ENCODE measurements at places on chromosomes 1 and 21.
A peak's percentile ranks its signal among the peaks of the same experiment; 100 is the strongest.

DNA sequence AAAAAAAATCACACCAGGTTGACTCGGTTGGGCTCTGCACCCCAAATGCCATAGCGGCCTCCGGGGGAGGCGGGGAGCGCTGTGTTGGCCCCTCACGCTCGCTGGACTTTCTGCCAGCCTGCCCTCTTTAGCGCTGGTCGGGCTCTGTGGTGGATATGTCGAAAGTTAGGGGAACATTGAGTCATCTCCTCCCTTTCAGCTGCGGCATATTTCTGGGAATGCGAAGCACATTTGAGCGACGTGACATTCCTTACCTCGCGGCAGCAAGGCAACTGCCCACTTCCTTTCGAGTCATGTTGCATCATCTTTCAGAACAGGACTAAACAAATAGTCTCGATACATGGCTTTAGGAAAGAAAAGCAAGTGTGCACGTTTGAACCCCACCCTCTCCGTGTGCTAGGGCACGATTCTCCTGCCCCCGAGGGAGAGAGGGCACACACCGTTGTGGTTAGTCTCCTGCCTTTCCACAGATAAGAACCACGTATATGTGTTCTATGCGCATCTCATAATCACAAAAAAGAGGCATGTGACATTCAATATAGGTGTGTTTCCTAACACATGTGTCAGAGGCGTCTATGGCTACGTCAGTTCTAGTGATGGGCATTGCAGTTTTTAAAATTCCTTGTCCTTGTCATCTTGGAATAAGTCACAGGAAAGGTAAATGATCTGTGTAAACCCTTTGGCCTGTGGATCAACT is 105.9 kb upstream of the SLC45A1 start:
- DNase-seq, result no peak

GRCh38 chr21:15007716-15008296 is 57.0 kb downstream of the NRIP1 start:
- no peak for DNase-seq

DNA sequence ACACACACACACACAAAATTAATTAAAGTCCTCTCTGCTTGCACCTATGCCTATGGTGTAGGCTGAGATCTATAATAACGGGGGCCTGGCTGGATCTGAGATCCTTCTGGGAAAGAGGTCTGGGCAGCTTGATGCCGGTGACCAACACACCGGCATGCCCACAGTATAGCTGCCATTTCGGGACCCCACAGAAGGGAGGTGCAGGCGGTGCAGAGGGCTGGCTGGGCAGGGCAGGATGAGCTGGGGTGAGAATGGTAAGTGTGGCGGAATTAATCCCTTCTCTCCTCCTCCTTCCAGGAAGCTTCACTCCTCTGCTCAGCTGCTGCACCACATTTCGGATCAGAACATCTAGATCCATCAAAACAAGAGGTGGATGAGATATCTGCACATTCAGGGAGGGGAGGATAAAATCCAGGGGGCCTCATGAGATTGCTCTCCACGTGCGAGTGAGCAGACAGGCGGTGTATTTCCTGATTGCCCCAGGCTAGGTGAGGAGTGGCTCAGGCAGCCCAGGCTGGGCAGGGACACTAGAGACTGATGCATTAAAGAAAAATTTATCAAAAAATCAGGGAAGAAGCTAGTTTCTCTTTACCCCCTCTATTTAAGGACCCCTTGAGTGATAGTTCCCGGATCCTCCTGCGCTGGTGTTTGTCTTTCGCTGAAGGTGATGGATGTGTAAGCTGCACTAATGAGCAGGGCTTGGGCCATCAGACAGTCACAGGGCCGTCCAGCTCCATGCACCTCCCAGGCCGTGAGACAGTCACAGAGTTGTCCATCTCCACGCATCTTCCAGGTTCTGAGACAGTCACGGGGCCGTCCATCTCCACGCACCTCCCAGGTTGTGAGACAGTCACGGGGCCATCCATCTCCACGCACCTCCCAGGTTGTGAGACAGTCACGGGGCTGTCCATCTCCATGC is 449.9 kb downstream of the PTPRU start:
- DNase-seq, result no peak

GRCh38 chr1:246092136-246092535 is 414.9 kb downstream of the SMYD3 start:
- DNase-seq, result no peak

GRCh38 chr1:36123356-36123755 is 1.7 kb downstream of the COL8A2 start:
- no peak for DNase-seq

DNA sequence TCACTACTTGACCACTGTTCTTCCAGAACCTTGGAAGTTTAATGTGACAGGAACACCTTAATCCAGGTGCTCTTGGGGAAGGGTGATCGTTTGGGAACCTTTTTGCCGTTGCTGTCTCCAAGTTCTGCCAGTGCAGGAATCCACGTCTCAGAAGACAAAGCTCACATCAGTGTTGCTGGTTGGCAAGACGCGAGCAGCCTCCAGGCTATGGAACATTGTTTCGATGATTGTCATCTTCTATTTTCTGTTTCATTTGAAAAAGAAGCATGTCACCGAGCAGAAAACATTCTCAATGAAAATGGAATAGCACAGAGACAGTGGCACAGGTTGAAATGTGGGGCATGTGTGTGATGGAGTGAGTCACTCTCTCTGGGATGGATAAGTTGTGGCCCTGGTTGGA is 11.7 kb downstream of the STUM start:
- DNase-seq, result no peak

DNA sequence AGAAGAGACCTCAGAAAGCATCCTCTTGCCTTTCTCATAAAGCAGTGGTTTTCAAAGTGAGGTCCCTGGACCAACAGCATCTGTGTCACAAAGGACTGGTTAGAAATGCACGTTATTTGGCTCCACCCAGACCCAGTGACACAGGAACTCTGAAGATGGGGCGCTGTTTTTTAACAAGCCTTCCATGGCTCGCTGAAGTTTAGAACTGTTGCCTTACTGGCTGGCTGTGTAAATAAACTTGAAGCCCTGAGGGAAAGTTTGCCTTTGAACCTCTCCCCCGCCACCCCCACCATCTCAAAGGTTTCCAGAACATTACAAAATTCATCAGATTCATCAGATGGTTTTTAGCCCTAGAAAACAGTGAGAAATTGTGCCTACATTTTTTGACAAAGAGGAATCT is 21.8 kb upstream of the IKBKE start:
- DNase-seq, result no peak

- DNase-seq, result peak; percentile 24
Measured at GRCh38 chr1:247415423-247416361, at the start of gene NLRP3. TSS of gene NLRP3 (plus strand) at chr1:247416173. CDS start at chr1:247418801, 2,628 bp downstream.

GRCh38 chr21:17492415-17493168 is 20.3 kb upstream of the CXADR start:
- no peak for DNase-seq

DNA sequence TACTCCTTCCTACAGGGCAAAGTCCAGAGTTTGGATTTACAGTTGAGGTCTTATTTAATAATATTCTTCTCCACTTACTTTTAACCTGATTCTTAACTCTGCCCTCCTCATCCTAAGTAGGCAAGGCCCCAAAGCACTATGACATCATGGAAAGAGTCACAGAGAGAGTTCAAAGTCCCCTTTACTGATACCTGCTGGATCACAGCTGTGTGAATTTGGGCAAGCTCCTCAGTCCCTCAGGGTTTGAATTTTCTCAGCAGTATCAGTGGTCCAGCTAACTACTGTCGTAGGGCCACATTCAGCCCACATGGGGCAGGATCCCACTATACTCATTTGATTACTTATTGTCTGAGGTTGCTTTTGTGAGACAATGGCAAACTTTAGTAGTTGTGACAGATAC is 16.0 kb downstream of the TYW3 start:
- DNase-seq, result no peak

DNA sequence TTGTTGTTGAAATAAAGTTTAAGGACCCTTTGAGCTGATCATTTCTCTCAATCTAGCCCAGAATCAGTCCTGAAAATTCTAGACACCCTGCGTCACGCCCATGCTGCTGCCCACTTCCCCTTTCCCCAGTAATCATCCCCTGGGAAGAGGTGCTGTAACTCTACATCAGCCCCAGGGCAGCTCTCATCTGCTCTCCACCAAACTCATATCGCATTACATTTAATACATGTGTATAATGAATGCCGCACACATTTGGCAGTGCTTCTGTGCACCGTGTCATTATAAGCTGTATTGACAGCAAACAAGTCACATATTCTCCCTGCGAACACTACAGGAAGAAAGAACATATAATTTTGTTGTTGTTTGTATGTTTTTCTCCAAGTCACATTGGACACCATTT is 539.7 kb upstream of the DAB1 start:
- DNase-seq, result no peak

DNA sequence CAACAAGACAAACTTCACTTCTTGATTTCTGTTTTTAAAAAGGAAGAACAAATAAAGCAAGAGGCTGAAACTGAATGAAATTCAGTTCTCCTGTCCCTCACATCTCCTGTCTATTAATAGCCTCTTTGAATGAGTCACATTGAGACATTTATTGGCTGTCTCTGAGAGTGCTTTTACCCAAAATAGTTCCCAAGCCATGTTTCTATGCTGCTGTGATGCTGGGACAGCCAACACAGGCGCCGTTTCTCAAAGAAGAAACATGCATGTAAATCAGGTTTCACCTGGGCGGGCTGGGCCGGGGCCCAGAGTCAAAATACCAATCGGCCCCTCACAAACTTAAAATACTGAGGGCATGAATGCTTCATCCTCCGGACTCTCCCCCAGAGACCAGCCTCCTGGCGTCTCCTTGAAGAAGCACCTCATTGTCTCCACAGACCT is 105.2 kb downstream of the EDEM3 start:
- DNase-seq, result no peak

Measured in stimulated activated CD8-positive, alpha-beta memory T cell treated with anti-CD3 and anti-CD28 coated beads, Interleukin-12 subunit alpha, Interleukin-12 subunit beta, amount 100 ng/mL, for 1 hour (primary cell).